ENCODE measurements at places on chromosomes 2 and 18. TPM values are rescaled to one million over a fixed set of nuclear protein-coding genes. Genes with fewer than 3 reads are reported as not detected.

DNA sequence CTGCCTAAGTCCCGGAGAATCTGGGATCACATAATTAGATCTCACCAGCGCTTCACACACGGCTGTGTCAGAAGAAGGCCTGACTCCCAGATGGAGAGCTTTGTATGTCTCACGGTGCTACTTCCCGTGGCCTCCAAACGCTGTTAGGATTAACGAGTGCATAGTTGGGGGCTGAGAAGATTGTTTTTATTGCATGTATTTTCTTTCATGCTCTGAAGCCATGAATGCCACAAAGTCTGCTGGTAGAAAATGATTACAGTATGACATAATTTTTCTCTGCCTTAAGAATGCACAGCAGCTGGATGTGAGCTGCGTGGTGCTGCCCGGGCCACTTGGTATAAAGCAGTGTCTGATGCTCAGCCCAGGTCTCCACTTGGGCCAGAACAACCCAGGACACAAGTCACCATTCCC is 166.5 kb downstream of the SEPTIN10 start:
- H3K4me3 ChIP-seq, result peak overlapping the region; percentile 38
- peak overlapping the region; percentile 58 for H3K27ac ChIP-seq
- peaks cover 2% of the 10 kb centered on the region for H3K27me3 ChIP-seq
- no peak for DNase-seq
- peaks cover 23% of the 10 kb centered on the region for H3K4me1 ChIP-seq

GRCh38 chr18:70705831-70706416 is 417.1 kb downstream of the SOCS6 start:
- no peaks in the 10 kb centered on the region for H3K36me3 ChIP-seq
- no peak overlapping the region for H3K27ac ChIP-seq
- H3K27me3 ChIP-seq, result peaks cover 4% of the 10 kb centered on the region
- no peaks in the 10 kb centered on the region for H3K4me1 ChIP-seq
- no peak for DNase-seq
- H3K4me3 ChIP-seq, result no peak overlapping the region

GRCh38 chr2:190668892-190669291 is 20.0 kb downstream of the NAB1 start:
- H3K27me3 ChIP-seq, result no peaks in the 10 kb centered on the region
- no peak overlapping the region for H3K4me3 ChIP-seq
- peaks cover 22% of the 10 kb centered on the region for H3K36me3 ChIP-seq
- H3K27ac ChIP-seq, result no peak overlapping the region
- no peak for DNase-seq

UGT1A4 gene
- not detected for total RNA-seq

SNORC gene
- 7.1 TPM for total RNA-seq

GRCh38 chr18:70419526-70419925 is 130.7 kb downstream of the SOCS6 start:
- peak overlapping the region; percentile 9 for H3K27ac ChIP-seq
- H3K4me3 ChIP-seq, result peak overlapping the region; percentile 5
- peaks cover 3% of the 10 kb centered on the region for H3K27me3 ChIP-seq
- peaks cover 39% of the 10 kb centered on the region for H3K4me1 ChIP-seq
- H3K36me3 ChIP-seq, result no peaks in the 10 kb centered on the region

DNA sequence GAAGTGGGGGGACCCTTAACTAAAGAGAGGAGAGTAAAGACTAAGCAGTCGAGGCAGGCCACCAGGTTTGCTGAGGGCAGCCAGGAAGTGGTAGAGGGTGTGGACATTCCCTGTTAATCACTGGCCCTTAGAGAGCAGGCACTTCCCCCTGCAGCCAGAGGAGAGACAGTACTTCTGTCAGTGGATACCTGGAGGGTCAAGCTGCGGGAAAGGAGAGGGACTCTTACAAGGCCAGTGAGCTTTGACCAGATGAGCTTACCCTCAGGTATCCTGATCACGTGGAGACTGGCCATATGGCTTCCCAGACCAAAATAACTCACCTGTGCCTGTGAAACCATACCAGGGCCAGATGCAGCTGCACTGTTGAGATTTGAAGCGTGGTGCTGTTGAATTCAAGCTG is 28.6 kb downstream of the ITGA6 start:
- no peaks in the 10 kb centered on the region for H3K36me3 ChIP-seq
- H3K27me3 ChIP-seq, result peaks cover 17% of the 10 kb centered on the region
- no peak overlapping the region for H3K4me3 ChIP-seq
- H3K4me1 ChIP-seq, result peaks cover 14% of the 10 kb centered on the region
- DNase-seq, result no peak

ACMSD gene
- not detected for total RNA-seq

CFAP210 gene
- total RNA-seq, result 1.4 TPM

- no peaks in the 10 kb centered on the region for H3K36me3 ChIP-seq
- no peak overlapping the region for H3K4me3 ChIP-seq
- peaks cover 15% of the 10 kb centered on the region for H3K27me3 ChIP-seq
- no peak overlapping the region for H3K27ac ChIP-seq
These were observed 154.1 kb upstream of the RBBP8 start for GRCh38 chr18:22778996-22779395.

- H3K36me3 ChIP-seq, result no peaks in the 10 kb centered on the region
- no peaks in the 10 kb centered on the region for H3K27me3 ChIP-seq
- H3K4me1 ChIP-seq, result peaks cover 5% of the 10 kb centered on the region
These were observed 355.5 kb upstream of the ZEB2 start for GRCh38 chr2:144875290-144875969.

DNA sequence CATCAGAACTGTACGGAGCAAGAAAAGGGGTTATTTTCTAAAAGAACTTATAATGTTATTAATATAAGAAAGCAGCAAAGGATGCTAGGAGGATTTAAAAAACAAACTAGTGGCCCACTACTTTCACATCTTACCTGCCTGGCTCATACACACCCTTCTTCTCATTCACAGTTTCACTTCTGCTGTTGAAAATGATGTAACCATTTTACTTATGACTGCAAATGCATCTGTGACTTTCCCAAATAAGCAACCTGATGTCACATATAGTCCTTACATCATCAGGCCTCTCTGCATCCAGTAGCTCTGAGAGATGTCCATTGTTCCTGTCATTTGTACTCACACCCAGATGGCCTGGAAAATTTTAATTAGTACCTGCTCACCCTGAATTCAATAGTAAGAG is 101.8 kb upstream of the MYO3B start:
- H3K27me3 ChIP-seq, result no peaks in the 10 kb centered on the region
- no peaks in the 10 kb centered on the region for H3K4me1 ChIP-seq
- no peak for DNase-seq
- peaks cover 31% of the 10 kb centered on the region for H3K36me3 ChIP-seq
- no peak overlapping the region for H3K4me3 ChIP-seq
- no peak overlapping the region for H3K27ac ChIP-seq

GRCh38 chr2:73281244-73281643 is 3.0 kb downstream of the FBXO41 start:
- no peaks in the 10 kb centered on the region for H3K36me3 ChIP-seq
- no peaks in the 10 kb centered on the region for H3K4me1 ChIP-seq
- peaks cover 29% of the 10 kb centered on the region for H3K27me3 ChIP-seq

POTEC gene
- total RNA-seq, result not detected

DNA sequence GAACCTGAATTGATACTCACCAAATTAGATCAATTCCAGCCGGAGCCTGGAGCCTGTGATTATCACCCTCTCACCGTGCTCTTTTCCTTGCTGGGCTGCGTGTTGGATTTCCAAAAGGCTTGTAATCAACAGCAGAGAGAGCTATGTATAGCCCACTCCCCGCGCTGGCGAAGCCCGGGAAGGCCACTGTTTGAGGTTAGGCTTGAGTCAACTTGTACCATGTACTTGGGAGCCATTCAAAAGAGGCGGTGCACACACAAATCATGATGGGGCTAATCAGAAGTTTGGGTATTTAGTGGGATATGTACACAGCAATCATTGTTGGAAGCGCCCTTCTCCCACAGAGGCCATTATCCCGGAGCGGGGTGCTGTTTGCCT is 151.6 kb downstream of the GLI2 start:
- H3K27ac ChIP-seq, result peak overlapping the region; percentile 21
- peaks cover 4% of the 10 kb centered on the region for H3K36me3 ChIP-seq
- peaks cover 45% of the 10 kb centered on the region for H3K4me1 ChIP-seq

DNA sequence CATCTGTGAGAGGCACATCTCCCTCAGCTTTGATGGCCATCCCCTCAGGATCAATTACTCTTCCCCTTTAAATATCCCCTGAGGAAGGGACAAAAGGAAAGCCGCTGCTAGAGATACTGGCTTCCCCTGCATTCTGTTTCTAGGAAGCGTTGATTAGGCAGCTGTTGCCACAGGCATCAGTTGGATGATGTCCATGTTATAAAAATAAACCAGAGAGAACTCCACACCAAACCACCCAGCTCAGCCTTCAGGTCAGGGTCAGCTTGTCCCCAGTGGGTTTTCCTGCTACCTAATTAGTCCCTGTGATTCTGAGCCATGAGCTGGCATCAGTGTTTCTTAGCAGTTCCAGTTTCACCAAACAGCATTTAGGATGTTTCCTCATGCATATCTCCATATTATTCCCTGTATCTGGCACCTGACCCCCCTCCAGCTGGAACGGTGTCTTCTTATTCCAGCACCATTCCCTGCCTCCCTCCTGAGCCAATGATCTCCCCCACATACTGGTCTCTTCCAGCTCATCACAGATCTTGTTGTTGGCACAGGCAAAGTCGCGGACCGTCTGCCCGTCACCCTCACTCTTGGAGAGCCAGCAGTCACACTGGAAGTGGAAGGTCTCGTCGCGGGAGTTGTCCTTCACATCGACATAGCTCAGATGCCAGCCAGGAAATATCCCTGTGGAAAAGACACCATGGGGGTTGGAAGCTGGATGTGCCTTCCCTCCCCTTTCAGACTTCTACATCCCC is 168.4 kb downstream of the LOXHD1 start:
- no peak overlapping the region for H3K27ac ChIP-seq
- no peak overlapping the region for H3K4me3 ChIP-seq
- no peak for DNase-seq
- H3K4me1 ChIP-seq, result peaks cover 5% of the 10 kb centered on the region

CDK5R2 gene
- 5.9 TPM for total RNA-seq

ALLC gene
- total RNA-seq, result not detected

GRCh38 chr2:232480201-232481190 is 7.1 kb downstream of the ECEL1 start:
- H3K27ac ChIP-seq, result no peak overlapping the region
- no peak for DNase-seq
- no peak overlapping the region for H3K4me3 ChIP-seq
- no peaks in the 10 kb centered on the region for H3K4me1 ChIP-seq

- peaks cover 13% of the 10 kb centered on the region for H3K4me1 ChIP-seq
- DNase-seq, result no peak
- peak overlapping the region; percentile 44 for H3K4me3 ChIP-seq
These were observed 69.3 kb downstream of the LBH start for GRCh38 chr2:30300456-30301221.

- DNase-seq, result no peak
- H3K27me3 ChIP-seq, result peaks cover 10% of the 10 kb centered on the region
- no peaks in the 10 kb centered on the region for H3K36me3 ChIP-seq
- H3K4me3 ChIP-seq, result no peak overlapping the region
- peaks cover 4% of the 10 kb centered on the region for H3K4me1 ChIP-seq
These were observed 42.1 kb upstream of the REL start for GRCh38 chr2:60839126-60839813.

CD8B2 gene
- 0.31 TPM for total RNA-seq

- peaks cover 14% of the 10 kb centered on the region for H3K36me3 ChIP-seq
- DNase-seq, result no peak
- no peak overlapping the region for H3K4me3 ChIP-seq
- H3K4me1 ChIP-seq, result no peaks in the 10 kb centered on the region
These were observed 17.2 kb downstream of the LTBP1 start for GRCh38 chr2:32963941-32964340.

- H3K27ac ChIP-seq, result no peak overlapping the region
- no peaks in the 10 kb centered on the region for H3K27me3 ChIP-seq
- no peak overlapping the region for H3K4me3 ChIP-seq
- peaks cover 36% of the 10 kb centered on the region for H3K4me1 ChIP-seq
These were observed 116.3 kb upstream of the ID2 start for GRCh38 chr2:8565399-8566154.

DNA sequence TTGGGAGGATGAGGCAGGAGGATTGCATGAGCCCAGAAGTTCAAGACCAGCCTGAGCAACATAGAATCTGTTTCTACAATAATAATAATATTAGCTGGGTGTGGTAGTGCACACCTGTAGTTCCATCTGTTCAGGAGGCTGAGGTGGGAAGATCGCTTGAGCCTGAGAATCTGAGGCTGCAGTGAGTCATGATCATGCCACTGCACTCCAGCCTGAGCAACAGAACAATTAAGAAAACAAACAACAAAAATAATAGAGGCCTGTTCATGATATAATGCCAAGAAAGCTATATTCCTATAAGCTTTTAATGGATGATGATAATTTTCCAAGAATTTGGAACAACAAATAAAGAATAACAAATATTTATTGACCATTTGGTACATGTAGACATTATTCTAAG is 6.9 kb upstream of the CCBE1 start:
- H3K4me3 ChIP-seq, result no peak overlapping the region
- H3K27ac ChIP-seq, result no peak overlapping the region
- no peaks in the 10 kb centered on the region for H3K36me3 ChIP-seq

GPD2 gene
- 25.3 TPM for total RNA-seq

MPHOSPH10 gene
- 40.2 TPM for total RNA-seq

DYNAP gene
- not detected for total RNA-seq

GRCh38 chr18:40707797-40708196 is 1247.2 kb upstream of the PIK3C3 start:
- no peaks in the 10 kb centered on the region for H3K36me3 ChIP-seq
- no peaks in the 10 kb centered on the region for H3K27me3 ChIP-seq
- H3K27ac ChIP-seq, result no peak overlapping the region
- no peak for DNase-seq
- H3K4me3 ChIP-seq, result no peak overlapping the region

TEX261 gene
- total RNA-seq, result 50.0 TPM

Measured in type B pancreatic cell (in vitro differentiated cells).